ENCODE measurements at places on chromosomes 1 and 21.

GRCh38 chr1:228058172-228058948 lies 24.1 kb upstream of the ARF1 start:
- no peak for DNase-seq

DNA sequence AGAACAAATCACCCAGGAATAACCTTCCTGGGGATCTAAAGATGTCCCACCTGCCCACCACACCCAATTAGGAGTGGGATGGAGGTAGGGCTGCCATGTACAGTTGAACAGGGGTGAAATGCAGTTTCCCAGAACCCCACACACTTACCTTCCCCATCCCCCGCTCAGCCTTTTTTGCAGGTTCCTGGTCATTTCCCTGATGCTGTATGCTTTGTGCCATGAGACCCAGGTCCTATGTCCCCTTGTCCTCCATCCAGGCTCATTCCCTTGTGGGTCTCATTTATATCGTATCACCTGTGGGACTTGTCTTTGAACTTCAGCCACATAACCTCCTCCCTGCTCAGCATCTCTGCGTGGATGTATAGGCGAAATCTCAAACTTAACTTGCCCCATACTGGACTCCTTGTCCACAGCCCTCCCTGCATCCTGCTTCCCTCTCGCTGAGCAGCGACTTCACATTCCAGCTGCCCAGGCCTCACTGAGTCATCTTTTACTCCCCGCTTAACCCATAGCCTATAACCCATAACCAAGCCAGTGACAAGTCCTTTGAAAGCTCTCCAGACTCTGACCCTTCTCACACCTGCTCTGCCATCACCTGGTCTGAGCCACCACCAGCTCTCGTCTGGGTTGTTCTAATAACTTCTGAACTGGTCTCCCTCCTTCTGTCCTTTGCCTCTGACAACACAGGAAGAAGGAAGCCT lies 4.7 kb downstream of the LDLRAD2 start:
- DNase-seq: no peak

DNA sequence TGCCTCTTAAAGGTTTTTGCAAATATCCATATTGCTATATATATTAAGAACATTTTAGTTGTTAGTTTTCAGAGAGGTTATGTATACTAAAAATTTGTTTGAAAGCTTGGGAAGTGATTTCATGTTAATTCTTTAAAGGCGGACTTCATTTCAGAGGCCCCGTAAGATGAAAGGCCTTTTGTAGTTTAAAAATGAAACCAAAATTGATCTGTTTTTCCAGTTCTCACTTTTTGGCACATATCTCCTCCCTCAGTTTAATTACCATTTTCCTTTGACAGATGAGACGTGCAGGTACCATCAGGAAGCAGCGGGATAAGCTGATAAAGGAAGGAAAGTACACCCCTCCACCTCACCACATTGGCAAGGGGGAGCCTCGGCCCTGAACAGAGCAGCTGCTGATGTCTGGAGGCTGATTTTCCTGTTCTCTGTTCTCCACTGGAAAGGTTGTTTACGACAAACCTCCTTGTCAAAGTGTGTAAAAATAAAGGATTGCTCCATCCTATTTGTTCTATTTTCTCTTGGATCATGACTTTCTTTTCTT lies 8.0 kb downstream of the NDUFS5 start:
- no peak for DNase-seq

DNA sequence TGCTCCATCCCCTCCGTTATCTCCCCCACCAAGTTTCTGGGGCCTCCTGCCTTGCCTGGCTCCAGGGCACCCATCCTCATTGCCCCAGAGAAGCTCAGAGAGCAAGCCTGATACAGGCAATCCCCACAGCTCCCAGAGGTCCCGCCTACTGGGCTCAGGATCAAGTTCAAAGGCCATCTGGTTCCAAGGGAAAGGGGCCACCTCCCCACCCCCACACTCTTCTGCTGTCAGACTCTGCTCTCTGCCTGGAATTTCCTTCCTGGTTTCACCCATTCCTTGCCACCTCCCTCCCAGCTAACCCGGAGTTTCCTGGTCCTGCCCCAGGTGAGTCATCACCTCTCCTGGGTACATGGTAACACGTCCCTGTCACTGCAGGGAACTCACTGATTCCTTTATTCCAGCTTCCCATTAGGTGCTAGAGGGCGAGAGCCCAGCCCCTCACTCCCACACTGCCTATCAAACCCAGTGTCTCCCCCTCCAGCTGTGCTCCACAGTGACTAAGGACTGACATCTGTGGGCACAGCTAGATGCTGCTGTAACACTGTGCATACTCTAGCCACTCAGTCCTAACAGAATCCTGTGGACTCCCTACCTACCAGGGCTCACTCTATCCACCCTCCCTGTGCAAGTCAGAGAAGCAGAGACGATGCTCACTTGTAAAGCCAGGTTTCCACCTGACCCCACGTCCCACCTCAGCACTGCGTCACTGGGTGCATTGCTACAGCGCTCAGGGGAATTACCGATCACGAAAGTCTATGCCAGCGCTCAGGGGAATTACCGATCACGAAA lies 21.8 kb downstream of the RSPH1 start:
- no peak for DNase-seq

GRCh38 chr1:79811173-79811572 lies 804.6 kb upstream of the ADGRL4 start:
- no peak for DNase-seq

DNA sequence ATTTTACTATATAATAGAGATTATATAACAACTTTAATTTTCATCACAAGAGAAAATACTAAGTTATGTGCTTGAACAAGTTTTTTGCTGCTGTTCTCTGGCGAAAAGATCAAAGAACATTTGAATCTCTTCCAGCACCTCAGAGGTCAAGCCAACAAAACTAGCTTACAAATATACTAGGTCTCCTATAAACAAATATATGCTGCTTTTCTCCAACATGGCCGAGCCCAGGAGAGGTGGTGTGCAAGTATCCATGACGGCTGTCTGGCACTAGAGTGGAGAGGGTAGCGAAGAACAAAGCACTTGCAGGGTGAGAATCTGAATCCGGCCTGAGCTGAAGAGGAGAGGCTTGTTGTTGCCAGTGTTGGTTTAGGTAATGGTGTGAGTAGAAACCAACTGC lies 7.5 kb upstream of the FMO3 start:
- no peak for DNase-seq

- no peak for DNase-seq
Measured at GRCh38 chr1:209155546-209155945, 428.0 kb upstream of the CAMK1G start.

DNA sequence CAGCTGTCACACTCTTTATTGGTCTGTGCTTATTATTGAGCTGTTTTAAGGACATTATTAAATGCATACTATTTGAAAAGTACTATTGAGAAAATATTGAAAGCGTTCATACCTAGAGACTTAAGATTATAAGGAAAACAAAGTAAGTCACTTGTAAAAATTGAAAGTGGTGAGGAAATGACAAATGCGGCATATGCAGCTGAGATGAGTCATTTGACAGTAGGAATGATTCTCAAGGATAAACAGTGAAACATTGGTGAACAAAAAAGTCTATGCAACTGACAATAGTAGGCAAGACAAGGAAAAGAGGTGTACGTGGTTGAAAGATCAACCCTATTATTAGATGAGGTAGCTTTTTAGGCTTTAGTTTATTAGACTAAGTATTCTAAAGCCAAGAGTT lies 82.6 kb upstream of the MAP10 start:
- no peak for DNase-seq

GRCh38 chr1:246528933-246529731 lies 22.1 kb upstream of the SMYD3 start:
- DNase-seq: no peak

GRCh38 chr1:201226178-201226514 lies 35.5 kb downstream of the IGFN1 start:
- DNase-seq: no peak

- no peak for DNase-seq
Measured at GRCh38 chr1:9317591-9318417, 25.1 kb downstream of the SPSB1 start.

DNA sequence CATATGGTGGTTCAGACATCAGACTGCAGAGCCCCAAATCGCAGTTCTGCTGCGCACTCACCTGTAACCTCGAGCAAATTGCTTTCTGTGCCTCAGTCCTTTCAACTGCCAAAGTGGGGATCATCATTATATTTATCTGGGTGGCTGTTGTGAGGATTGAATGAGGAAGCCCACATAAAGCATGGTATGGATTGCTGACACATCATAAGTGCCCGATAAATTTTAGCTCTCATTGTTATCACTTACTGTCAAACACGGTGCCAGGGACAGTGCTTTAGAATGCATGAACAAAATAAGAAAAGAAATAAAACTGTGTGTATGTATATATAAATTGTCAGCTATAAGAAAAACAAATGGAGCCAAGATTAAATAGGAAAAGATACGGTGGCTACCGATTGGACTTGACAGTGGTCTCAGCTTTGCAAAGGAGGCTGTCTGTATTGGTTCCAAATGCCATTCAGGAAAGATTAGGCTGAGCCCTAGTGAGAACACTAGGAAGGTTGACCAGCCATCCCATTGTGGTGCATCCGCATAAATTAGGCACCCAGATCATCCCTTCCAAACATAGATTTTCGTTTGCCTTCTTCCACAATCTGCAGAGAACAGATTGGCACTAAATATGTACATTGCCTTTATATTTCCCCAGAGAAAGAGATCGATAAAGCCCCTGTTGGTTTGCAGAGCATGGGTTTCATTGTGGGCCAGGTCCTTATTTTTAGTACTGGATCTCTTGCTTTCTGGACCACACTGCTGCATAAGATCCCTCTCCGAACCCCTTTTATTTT lies 91.8 kb upstream of the KAZN start:
- no peak for DNase-seq

- no peak for DNase-seq
Measured at GRCh38 chr1:178330153-178330552, 166.6 kb downstream of the CLEC20A start.

- no peak for DNase-seq
Measured at GRCh38 chr1:192977089-192977706, 82.0 kb downstream of the UCHL5 start.

DNA sequence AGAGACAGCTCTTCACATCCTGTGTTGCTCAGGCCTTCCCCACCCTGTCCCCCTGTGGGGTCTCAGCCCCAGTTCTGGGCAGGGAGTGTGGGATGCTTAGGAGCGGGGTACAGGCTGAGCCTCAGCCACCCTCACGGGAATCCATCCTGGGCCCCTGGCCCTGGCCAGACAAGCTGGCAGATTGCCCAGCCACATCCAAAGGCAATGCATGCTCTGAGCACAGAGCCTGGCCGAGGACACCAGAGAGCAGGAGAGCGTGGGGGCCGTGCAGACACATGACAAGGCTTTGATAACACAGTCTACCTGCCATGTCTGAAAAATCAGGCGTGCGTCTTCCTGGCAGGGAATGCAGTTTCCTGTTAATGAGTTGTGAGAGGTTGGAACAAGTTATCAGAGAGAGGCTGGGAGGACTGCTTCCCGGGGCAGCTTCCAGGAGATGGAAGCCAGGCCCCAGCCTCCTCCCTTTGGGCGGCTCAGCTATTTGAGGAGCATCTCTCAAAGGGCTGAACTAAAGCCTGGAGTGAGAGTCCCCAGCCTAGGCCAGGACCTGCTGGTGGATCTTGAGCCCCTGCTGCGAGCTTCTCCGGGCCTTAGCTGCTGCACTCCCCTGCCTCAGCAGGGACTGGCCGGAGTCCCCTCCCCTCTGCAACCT lies 72.2 kb upstream of the SELENON start:
- DNase-seq: no peak

DNA sequence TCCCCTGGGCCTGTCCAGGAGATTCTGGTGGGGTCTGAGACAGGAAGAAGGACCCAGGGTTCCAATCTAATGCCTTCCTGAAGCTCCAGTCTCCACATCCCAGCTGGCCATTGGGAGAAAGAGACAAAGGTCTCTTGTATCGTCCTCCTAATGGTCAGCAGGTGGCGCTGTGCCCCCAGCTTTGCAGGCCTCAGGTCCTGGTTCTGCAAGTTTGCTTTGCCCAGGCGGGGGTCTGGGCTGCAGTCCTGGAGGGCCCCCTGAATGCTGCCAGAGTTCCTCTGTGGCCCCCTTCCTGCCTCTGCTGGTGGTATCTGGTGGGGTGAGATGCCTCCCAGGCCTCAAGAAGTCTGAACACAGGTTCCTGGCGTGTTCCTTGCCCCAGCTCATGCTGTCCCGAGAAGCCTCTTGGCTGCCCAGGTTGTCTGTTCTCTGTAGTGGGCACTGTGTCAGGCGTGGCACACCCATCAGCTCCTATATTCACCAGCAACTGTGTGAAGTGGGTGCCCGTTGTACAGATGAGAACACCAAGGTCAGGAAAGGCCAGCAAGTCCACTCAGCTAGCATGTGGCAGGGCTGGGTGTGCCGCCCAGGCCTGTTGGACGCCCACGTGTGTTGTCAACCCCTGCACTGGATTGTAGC lies 33.8 kb upstream of the CSF3R start:
- no peak for DNase-seq

GRCh38 chr1:225990705-225991464 lies 8.3 kb downstream of the SDE2 start:
- DNase-seq: no peak

GRCh38 chr1:31399976-31400375 lies 13.0 kb upstream of the SERINC2 start:
- DNase-seq: no peak

GRCh38 chr1:31437433-31438037 lies 24.5 kb downstream of the SERINC2 start:
- no peak for DNase-seq

DNA sequence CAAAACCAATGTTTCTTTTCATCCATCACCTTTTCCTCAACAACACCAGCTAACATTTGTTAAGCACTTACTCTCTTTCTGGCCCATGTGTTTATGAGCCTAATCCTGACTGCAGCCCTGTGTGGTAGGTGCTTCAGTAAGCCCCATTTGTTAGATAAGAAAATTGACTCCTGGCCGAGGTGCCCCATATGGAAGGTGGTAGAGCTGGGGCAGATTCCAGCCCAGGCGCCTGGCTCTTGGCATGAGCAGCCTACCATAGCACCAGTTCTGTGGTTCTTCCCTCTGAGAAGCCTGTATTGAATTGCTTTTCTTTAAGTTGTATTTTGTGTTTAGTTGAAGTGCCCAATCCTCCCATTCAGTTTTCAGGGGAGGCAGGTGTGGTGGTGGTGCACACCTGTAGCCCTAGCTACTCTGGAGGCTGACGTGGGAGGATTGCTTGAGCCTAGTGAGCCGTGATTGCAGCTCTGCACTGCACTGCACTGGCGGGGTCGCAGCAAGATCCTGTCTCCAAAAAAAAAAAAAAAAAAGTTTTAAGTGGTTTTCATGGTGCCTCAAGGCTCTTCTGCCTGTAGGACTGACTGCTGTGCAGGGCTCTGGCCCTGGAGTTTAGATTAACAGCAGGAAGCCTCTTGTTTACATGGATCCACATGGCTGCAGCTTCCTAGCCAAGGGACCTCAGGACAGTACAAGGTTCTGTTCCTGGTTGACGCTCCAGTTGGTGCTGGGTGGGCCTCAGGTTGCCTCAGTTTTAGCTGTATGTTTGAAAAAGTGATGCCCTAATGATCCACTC lies 125.9 kb downstream of the MRPS6 start:
- no peak for DNase-seq
